ENCODE measurements at places on chromosomes 2 and 18.

DNA sequence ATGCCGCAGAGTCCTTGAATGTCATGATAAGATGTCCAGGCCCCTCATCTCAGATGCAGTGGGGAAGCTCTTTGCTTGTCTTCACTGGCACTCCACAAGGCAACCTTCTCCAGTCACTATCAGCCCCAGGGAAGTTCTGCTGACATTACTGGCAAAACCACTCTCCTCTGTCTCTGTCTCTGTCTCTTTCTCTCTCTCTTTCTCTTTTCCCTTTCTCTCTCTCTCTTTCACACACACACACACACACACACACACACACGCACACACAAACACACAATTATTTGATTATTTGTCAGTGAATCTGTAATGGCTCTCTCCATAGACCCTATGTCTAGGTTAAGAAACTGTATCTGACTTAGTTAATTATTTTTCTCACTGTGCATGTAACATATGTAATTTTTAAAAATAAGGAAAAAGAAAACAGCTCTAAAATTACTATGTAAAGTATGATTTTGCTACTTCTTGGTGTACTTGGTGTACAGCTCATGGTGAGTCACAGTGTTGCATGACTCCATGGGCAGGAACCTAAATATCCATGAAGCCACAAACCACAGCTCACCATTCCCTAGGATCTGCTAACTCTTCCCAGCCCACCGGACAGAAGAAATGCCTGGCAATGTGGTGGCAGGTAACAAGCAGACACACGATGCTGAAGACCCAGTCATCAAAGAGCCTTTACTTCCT lies 594.9 kb upstream of the ID2 start:
- DNase-seq: no peak

GRCh38 chr2:162267496-162267895 lies 24.3 kb upstream of the FAP start:
- no peak for DNase-seq

DNA sequence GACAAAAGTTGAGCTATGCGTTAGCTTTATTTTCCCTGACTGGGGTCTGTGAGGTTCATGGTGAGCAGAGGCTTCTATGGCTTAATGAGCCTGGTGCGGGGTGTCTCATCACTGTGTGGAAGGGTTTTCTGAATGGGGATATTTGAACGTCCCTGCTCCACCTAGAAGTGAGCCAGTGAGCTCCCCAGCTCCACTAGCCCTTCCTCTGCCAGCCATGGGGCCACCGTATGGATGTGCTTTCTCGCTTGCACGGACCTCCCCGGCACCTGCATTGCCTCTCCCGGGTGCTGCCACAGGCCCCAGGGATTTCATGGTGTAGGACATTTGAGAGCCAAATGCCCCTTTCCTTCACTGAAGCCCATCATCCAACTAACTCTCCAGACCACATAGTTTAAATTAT lies 37.8 kb downstream of the CYP26B1 start:
- DNase-seq: no peak

DNA sequence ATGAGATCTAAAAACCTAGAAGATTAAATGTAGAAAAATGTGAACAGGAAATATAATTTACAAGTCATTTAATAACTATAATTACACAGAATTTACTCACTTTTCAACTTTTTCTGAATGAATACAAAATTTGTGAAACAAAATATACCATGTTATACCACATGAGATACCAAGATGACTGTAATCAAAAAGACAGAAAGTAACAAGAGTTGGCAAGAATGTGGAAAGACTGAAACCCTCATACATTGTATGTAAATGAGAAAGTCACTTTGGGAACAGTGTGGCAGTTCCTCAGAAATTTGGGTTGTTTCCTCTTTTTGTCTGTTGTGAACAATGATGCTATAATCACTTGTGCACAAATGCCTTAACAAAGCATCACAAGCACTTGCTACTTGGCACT lies 145.4 kb upstream of the ZNF804A start:
- no peak for DNase-seq

DNA sequence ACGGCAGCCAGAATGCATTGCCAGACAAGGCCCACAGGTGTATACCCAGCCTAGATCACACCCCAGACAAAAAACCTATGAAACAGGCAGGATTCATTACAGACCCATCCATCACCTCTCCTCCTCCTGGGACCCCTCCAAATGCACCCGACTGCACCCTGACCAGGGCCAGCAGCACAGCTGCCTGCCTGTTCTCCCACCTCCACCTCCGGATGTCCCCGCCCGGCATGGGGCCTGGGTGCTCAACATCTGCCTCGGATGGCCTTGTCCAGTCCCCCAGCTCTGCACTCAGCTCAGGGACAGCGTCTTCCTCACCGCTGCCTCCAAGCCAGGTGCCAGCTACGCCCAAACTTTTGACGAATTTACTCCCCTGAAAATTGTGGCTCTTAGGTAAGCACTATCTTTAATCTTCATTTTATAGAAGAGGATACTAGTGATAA lies 91.1 kb downstream of the TPO start:
- no peak for DNase-seq

- no peak for DNase-seq
Observed at GRCh38 chr2:39007875-39008504, 112.9 kb downstream of the SOS1 start.

GRCh38 chr2:73006969-73007710 lies 64.4 kb downstream of the SFXN5 start:
- DNase-seq: no peak

- no peak for DNase-seq
Observed at GRCh38 chr2:176103194-176103593, 3.6 kb downstream of the HOXD12 start.

DNA sequence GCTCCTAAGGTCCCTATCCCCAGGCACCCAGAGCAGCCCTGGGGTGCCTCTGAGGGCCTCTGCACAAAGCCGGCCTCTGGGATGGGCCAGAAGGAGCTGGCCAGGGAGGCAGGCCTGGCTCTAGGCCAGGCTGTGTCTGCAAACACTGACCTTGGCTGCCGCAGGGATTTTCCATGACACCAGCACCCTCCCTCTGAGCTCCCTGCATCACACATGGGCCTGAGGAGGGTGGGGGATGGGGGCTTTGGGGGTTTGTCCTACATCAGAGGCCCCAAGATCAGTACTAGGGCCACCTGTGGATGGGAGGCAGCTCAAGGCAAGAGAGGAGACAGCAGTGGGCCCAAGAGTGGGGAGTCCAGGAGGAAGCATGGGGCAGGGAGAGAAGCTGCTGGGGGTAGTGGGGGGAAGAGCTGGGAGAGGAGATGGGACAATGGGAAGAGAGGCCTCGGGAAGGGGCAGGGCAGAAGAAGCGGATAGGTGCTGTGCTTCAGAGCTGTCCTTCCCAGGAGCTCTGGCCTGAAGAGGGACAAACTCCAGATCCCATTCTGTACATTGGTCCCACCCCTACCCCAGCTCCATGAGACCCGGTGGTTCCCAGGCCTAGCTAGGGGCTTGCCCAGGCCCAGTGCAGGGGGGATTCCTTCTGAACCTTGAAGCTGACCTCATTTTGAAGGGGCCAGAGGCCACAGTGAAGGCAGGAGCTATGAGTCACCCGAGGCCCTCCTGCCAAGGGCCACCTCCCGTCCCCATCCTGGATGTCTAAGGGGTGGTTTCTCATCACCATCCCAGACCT lies 28.0 kb downstream of the KCNK3 start:
- no peak for DNase-seq

DNA sequence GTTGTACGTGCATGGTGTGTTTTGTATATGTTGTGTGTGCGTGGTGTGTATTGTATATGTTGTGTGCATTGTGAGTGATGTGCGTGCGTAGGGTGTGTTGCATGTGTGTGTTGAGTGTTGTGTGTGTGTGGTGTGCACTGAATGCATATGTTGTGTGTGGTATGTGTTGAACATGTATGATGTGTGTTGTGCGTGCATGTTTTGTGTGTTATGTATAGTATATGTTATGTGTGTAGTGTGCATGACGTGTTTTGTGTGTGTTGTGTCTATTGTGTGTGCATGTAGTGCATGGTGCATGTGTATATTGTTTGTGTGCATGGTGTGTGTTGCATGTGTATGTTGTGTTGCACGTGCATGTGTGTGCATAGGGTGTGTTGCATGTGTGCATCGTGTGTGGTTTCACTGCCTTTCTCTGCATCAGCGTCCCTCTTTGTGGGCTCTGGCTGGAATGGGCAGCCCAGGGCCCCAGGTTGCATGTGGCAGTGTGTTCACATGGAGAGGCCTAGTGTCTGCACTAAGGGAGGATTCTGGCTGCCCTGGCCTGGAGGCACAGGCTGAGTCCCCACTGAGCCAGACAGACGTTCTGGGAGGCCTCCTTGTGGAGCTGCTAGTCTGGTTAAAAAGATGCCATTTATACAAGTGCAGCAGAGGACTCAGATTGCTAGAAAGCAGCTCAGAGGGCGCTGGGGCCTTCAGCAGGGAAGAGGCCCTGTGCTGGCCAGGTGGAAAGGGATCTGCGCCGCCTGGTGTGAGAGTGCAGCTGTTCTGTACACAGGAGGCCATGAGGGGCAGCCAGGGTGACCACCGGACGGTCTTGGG lies 107.2 kb downstream of the FAM168B start:
- no peak for DNase-seq

DNA sequence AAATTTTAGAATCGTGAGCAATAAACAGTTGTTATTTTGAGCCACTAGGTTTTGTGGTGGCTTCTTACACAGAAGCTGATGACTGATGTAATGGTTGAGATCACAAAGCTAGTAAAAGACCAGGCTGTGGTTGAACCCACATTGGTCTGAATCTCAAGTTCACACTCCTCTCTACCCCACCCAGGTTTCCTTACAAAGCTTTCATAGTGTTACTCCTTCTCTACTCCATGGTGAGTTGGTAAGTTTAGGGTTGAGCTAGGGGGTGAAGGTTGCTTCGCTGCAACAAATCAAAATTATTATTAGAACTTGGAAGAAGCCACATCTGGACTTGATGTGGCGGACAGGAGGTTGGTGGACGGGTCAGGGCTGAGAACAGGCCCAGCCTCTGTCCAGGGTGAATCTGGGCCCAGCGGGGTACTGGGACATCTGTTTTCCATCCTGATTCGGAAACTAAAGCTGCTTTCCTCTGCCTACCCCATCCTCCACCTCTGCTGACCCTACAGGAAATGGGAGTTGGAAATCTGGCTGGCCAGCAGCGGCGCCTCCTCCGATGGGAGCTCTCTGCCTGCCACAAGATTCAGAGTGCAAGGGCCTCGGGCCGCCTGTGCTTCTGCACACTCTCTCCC lies 86.3 kb downstream of the ZFP36L2 start:
- DNase-seq: no peak

DNA sequence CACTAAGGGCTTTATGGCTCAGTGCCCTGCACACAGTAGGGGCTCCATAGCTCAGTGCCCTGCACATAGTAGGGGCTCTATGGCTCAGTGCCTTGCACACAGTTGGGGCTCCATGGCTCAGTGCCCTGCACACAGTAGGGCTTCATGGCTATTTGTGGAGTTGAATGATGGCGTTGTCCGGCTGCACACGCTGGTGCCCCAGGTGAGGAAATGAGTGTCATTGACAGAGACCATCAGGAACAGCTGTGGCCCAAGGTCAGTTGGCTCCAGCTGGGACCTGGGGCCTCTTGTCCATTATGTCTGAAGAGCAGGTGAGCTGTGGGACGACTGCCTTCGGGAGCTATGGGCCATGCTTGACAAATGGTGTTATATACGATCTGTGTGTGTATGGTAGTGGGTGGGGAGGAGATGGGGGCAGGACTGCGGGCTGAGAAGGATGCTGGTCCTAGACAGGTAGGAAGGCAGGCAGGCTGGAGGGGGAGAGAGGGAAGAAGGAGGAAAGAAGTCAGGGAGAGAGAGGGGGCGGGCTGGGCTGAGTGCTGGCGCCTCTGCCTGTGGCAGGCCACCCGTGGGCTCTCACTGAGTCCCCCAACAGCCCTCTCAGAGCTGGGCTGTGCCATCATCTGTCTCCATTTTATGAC lies 130.6 kb downstream of the CLIP4 start:
- no peak for DNase-seq

GRCh38 chr2:19667085-19667484 lies 234.7 kb downstream of the TTC32 start:
- DNase-seq: no peak

- DNase-seq: no peak
Observed at GRCh38 chr2:106267997-106268396, 73.9 kb upstream of the UXS1 start.

GRCh38 chr2:25104736-25105135 lies 62.9 kb downstream of the EFR3B start:
- DNase-seq: no peak

DNA sequence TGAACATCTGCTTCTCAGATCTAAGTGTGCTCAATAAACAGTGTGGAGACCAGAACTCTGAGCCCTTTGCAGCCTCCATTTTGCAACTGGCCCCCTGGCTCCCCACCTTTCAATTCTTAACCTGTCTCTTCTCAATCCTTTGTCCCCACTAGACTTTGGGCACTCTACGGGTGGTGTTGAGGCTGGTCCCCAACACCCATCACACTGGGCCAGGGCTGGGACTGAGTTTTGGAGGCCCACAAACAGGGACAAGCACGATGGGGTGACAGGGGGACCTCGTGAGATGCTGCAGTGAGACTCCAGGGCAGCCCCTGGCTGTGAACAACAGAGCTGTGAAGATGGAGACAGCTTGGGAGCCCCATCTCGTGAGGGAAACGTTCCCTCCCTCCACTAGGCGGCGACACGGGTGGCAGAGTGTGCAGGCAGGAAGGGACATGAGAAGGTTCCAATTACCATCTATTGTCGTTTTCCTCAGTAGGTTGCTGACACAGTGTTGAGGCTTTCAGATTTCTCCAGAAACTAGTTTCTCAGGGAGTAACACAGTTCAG lies 1.2 kb downstream of the ANKMY1 start:
- peak; percentile 73 for DNase-seq

All from endothelial cell (in vitro differentiated cells).